Small intestine (tissue), 16 donors: ENCODE measurements at places on chromosomes 3 and 15. TPM values are rescaled to one million over a fixed set of nuclear protein-coding genes. Genes with fewer than 3 reads are reported as not detected.
A peak's percentile ranks its signal among the peaks of the same experiment; 100 is the strongest.

GOLGA8T gene
- polyA plus RNA-seq = 0.87 TPM

SLC12A6 gene
- 26.0 TPM for polyA plus RNA-seq

MYL3 gene
- polyA plus RNA-seq = 39.3 TPM

MOBP gene
- under 0.01 TPM for polyA plus RNA-seq

CPEB1 gene
- polyA plus RNA-seq = 2.8 TPM

IL16 gene
- 7.7 TPM for polyA plus RNA-seq

TNFAIP8L3 gene
- polyA plus RNA-seq = 1.1 TPM

SCAANT1 gene
- not detected for polyA plus RNA-seq

PRR23E gene
- not detected for polyA plus RNA-seq

RARB gene
- 0.45 TPM for polyA plus RNA-seq

H1-8 gene
- not detected for polyA plus RNA-seq

CCK gene
- polyA plus RNA-seq = 13.8 TPM

EMC7 gene
- polyA plus RNA-seq = 86.1 TPM

HES1 gene
- 17.0 TPM for polyA plus RNA-seq

DUOXA1 gene
- polyA plus RNA-seq = 0.89 TPM

PRSS50 gene
- not detected for polyA plus RNA-seq

FHIT gene
- polyA plus RNA-seq = 4.4 TPM

ATP8B4 gene
- polyA plus RNA-seq = 0.45 TPM

DNA sequence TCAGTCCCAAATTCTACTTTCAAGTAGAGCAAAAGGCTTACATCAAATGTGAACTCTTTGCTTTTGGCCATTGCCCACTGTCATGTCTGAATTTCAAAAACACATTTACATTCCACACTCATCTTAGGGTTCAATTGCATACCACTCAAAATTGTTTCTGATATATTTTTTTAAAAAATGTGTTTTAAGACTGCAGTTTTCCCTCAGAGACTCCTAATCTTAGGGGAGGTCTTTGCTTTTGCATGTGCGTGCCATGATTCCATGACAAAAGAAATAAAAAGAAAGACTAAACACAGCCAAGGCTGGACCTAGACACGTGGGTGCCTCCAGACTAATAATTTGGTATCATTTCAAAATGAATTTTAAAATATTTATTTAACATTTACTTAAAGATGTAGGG, 396.8 kb upstream of the RASGRP1 start:
- H3K27ac ChIP-seq = no peak overlapping the region
- no peaks in the 10 kb centered on the region for H3K4me1 ChIP-seq
- no peak overlapping the region for H3K4me3 ChIP-seq
- H3K27me3 ChIP-seq = no peaks in the 10 kb centered on the region
- no peaks in the 10 kb centered on the region for H3K36me3 ChIP-seq

- H3K4me1 ChIP-seq = no peaks in the 10 kb centered on the region
- peak overlapping the region; percentile 67 for H3K4me3 ChIP-seq
- peak; percentile 80 for DNase-seq
- H3K36me3 ChIP-seq = no peaks in the 10 kb centered on the region
- peak overlapping the region; percentile 86 for H3K27ac ChIP-seq
- H3K27me3 ChIP-seq = no peaks in the 10 kb centered on the region
Observed at GRCh38 chr3:71584394-71585011, 975 bp upstream of the FOXP1 start.

DNA sequence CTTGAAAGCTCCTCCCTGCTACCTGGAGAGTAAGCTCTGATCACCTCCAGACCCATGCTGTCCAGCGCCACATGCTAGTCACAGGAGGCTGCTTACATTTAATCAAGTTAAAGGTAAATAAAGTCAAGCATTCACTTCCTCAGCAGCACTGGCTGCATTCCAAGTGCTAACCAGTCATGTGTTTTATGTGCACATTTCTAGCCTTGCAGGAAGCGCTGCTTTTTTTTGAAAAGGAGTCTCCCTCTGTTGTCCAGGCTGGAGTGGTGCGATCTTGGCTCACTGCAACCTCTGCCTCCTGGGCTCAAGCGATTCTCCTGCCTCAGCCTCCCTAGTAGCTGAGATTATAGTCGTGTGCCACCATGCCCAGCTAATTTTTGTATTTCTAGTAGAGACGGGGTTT, 279.2 kb downstream of the GABRG3 start:
- no peak overlapping the region for H3K27ac ChIP-seq
- H3K36me3 ChIP-seq = no peaks in the 10 kb centered on the region
- no peak for DNase-seq
- H3K4me3 ChIP-seq = no peak overlapping the region

- H3K36me3 ChIP-seq = peaks cover 9% of the 10 kb centered on the region
- H3K4me3 ChIP-seq = peak overlapping the region; percentile 75
- no peaks in the 10 kb centered on the region for H3K27me3 ChIP-seq
Observed at GRCh38 chr3:148992027-148992634, 791 bp downstream of the GYG1 start.

GRCh38 chr3:172808969-172809546, 58.5 kb downstream of the ECT2 start:
- peaks cover 3% of the 10 kb centered on the region for H3K36me3 ChIP-seq
- H3K4me3 ChIP-seq = no peak overlapping the region
- peak; percentile 48 for DNase-seq

DNA sequence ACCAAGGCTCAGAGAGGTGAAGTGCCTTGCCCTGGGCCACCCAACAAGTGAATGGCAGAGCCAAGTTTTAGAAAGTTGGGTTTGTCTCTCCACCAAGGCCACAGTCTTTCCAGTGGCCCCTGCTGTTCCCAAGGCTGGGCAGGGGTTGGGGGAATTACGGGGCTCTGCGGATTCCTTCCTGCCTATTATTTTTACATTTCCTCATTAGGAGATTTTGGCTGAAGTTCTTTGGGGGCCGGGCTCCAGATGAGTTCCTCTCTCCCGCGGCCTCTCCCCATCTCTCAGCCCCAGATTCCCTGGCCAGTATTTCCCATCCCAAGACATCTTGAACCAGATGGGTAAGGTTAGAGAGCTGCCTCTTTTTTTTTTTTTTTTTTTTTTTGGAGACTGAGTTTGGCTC, 44.0 kb upstream of the SMAD6 start:
- no peak overlapping the region for H3K4me3 ChIP-seq
- H3K27me3 ChIP-seq = no peaks in the 10 kb centered on the region
- H3K27ac ChIP-seq = peak overlapping the region; percentile 52
- H3K36me3 ChIP-seq = no peaks in the 10 kb centered on the region

DNA sequence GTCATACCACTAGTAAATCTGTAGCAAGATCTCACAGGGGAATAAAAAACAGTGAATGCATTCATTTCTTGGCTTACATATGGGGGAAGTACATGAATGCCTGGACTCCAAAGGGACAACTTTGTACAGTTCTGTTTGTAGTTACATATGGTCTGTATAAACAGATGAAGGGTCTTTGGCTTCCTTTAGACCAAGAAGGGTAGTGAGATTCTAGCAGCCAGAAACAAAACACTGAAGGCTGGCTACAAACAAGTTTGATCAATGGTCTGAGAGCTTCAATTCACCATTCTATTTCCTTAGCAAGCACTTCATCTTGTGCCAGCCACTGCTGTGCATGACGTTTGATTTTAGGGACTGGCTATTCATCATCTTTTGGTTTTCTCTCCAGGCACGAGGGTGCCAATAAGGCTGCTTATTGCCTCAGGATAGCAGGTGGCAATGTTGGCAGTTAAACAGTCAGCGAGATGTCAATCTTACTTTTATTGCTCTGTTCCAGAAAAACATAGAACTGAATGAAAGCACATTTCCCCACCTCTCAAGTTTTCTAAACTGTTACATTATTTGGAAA, 313.7 kb upstream of the COL8A1 start:
- DNase-seq = no peak
- H3K36me3 ChIP-seq = no peaks in the 10 kb centered on the region
- no peak overlapping the region for H3K4me3 ChIP-seq
- H3K4me1 ChIP-seq = no peaks in the 10 kb centered on the region
- H3K27ac ChIP-seq = no peak overlapping the region
- H3K27me3 ChIP-seq = no peaks in the 10 kb centered on the region

DNA sequence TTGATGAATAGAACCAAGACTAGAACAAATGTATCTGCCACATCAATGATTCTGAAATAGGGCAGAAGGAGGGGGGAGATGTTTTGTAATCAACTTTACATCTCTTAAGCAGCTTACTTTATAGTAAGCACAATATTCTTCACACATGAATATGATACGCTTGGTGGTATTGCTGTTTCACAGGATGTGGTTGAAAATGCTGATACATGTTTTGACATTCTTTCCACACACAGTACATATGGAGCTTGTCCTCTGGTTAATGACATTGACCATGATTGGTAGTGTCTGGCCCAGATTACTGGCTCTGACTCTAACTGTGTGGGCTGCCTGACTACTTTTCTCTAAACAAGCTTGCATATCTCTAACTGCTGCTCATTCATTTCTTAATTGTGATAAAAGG, 168.9 kb downstream of the KLHL25 start:
- H3K27ac ChIP-seq = peak overlapping the region; percentile 94
- no peak overlapping the region for H3K4me3 ChIP-seq
- peak; percentile 60 for DNase-seq
- H3K27me3 ChIP-seq = no peaks in the 10 kb centered on the region

GRCh38 chr15:59237119-59237855, 30.6 kb downstream of the LDHAL6B start:
- H3K4me1 ChIP-seq = no peaks in the 10 kb centered on the region
- no peak for DNase-seq
- H3K27ac ChIP-seq = no peak overlapping the region
- no peaks in the 10 kb centered on the region for H3K36me3 ChIP-seq
- no peak overlapping the region for H3K4me3 ChIP-seq

- H3K4me3 ChIP-seq = no peak overlapping the region
- H3K27ac ChIP-seq = no peak overlapping the region
- peaks cover 8% of the 10 kb centered on the region for H3K36me3 ChIP-seq
- no peaks in the 10 kb centered on the region for H3K27me3 ChIP-seq
- H3K4me1 ChIP-seq = no peaks in the 10 kb centered on the region
- no peak for DNase-seq
Observed at GRCh38 chr15:77044228-77045042, 26.5 kb downstream of the TSPAN3 start.

- H3K27me3 ChIP-seq = no peaks in the 10 kb centered on the region
- H3K27ac ChIP-seq = no peak overlapping the region
- DNase-seq = no peak
Observed at GRCh38 chr3:159928666-159929065, 60.0 kb upstream of the IL12A start.

DNA sequence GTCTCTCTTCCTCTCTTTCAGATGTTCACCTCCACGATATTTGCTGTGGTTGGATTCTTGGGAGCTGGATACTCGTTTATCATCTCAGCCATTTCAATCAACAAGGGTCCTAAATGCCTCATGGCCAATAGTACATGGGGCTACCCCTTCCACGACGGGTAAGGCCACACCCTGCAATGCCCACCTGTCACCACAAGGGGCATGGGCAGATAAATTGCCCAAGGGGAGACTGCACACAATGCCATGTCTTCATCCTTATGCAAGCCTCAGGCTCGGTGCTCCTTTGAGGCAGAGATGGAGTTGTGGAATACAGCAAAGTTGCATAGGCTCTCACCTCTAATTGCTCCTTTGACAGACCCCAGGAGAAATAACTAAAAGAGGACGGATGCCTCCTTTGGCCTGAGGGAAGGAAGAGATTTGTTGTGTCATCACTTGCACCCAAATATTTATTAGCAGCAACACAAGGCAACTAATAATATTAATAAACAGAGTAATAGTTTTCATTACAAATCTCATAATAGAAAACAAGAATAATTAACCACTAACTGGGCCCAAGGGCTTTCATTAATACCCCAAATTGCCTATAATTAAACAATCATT, 13.2 kb downstream of the TM4SF4 start:
- no peak overlapping the region for H3K27ac ChIP-seq
- H3K4me1 ChIP-seq = no peaks in the 10 kb centered on the region
- no peak for DNase-seq
- H3K36me3 ChIP-seq = no peaks in the 10 kb centered on the region
- no peak overlapping the region for H3K4me3 ChIP-seq

- no peaks in the 10 kb centered on the region for H3K36me3 ChIP-seq
- H3K4me3 ChIP-seq = no peak overlapping the region
- no peaks in the 10 kb centered on the region for H3K27me3 ChIP-seq
- no peak for DNase-seq
- no peak overlapping the region for H3K27ac ChIP-seq
Observed at GRCh38 chr3:149090907-149091306, 4.6 kb upstream of the HLTF start.

- no peaks in the 10 kb centered on the region for H3K4me1 ChIP-seq
- no peak overlapping the region for H3K4me3 ChIP-seq
- H3K36me3 ChIP-seq = no peaks in the 10 kb centered on the region
- no peaks in the 10 kb centered on the region for H3K27me3 ChIP-seq
Observed at GRCh38 chr3:78908236-78908635, 859.6 kb downstream of the ROBO1 start.

- no peak overlapping the region for H3K27ac ChIP-seq
- no peak overlapping the region for H3K4me3 ChIP-seq
- no peaks in the 10 kb centered on the region for H3K27me3 ChIP-seq
- no peaks in the 10 kb centered on the region for H3K36me3 ChIP-seq
- no peak for DNase-seq
Observed at GRCh38 chr3:2908693-2909351, 201.4 kb downstream of the IL5RA start.

DNA sequence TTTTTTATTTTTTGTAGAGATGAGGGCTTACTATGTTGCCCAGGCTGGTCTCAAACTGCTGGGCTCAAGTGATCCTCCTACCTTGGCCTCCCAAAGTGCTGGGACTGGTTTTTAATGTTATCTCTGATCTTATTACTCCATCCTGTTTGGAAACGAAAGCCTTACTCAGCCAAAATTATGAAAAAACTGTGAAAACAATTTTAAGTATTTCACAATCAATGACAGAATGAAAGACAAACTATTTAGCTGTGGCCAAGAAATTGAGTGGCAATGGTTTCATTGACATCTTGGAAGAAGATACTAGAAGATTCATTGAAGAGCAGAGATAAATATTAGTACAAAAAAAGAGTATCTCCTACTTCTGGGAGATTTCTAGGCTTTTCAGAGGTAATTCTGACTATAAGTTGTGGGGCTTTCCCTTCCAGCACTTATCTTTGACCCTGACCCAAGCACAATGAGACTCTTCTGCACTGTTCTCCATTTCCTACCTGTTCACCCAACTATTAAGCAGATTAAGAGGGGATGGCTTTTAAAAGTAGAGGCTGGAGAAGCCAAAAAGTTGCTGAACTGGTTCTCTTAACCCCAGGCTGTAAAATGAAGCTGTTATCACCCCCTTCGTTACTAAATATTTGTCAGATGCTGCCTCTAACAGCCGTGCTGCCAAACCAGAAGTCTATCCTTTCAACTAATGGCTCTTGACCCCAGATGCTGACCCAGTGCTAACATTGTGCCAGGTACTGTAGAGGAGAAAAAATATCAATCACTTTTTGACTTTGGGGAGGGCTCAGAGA, 14.2 kb upstream of the SLC25A36 start:
- no peak for DNase-seq
- no peaks in the 10 kb centered on the region for H3K36me3 ChIP-seq
- H3K4me3 ChIP-seq = no peak overlapping the region
- no peaks in the 10 kb centered on the region for H3K4me1 ChIP-seq
- no peak overlapping the region for H3K27ac ChIP-seq
- no peaks in the 10 kb centered on the region for H3K27me3 ChIP-seq

DNA sequence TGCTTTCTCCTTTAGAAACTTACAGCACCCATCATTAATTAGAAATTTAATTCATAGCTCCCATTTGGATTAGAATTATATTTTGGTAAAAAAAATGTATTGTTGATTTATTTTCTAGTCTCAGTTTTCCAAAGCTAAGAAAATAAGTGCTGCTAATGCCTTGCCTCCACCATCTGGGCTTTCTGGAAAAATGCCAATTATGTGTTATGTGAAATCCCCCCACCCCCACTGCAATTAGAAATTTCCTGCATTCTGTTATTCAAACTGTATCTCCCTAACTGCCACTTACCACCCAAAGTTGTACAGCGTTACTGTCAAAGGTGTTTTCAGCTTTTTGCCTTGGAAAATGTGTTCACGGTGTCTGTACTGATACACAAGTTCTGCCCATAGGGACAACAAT, 617.2 kb upstream of the UBE2E2 start:
- H3K4me1 ChIP-seq = no peaks in the 10 kb centered on the region
- H3K27me3 ChIP-seq = no peaks in the 10 kb centered on the region
- H3K36me3 ChIP-seq = no peaks in the 10 kb centered on the region
- no peak for DNase-seq
- no peak overlapping the region for H3K27ac ChIP-seq
